Activated CD4-positive, alpha-beta T cell treated with anti-CD3 and anti-CD28 coated beads, Interleukin-2, amount 10 ng/mL, durations not matched to agents 24 days and 14 days (primary cell): ENCODE measurements at places on chromosomes 6 and 20. TPM values are rescaled to one million over a fixed set of nuclear protein-coding genes. Genes with fewer than 3 reads are reported as not detected.

The MRPS18B gene
- total RNA-seq = 79.4 and 83.6 TPM in 2 replicates

The NUP43 gene
- total RNA-seq = 78.9 and 93.7 TPM in 2 replicates

The NDRG3 gene
- total RNA-seq = 24.7 and 25.3 TPM in 2 replicates

DNA sequence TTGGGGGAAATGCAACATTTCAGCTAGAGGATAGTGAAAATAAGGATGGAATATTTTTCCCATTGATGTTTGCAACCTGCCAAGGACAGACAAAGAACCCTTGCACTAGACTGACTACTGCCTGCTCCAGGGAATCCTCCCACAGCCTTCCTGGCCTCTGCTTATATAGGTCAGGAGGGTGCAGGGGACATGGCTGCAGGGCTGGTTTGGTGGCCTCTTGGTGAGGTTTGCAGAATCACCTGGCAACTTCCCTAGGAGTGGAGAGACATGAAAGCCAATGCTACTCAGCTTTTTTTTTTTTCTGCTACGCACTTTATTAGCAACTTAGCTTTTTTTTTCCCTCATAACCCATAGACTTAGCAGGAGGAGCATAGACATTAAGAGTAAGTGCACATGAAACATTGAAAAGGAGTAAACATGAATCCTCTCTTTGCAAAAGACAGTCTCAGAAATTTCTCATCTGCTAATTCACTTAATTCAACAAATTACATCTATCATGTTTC lies 39.8 kb upstream of the CDYL start:
- no peak overlapping the region for H3K27ac ChIP-seq
- no peaks in the 10 kb centered on the region for H3K4me1 ChIP-seq
- no peaks in the 10 kb centered on the region for H3K36me3 ChIP-seq
- no peak for DNase-seq

GRCh38 chr20:2603816-2604505 lies 48.5 kb upstream of the NOP56 start:
- H3K27me3 ChIP-seq = peaks cover 3% of the 10 kb centered on the region
- no peaks in the 10 kb centered on the region for H3K4me1 ChIP-seq
- H3K4me3 ChIP-seq = no peak overlapping the region
- DNase-seq = no peak

- no peak overlapping the region for H3K4me3 ChIP-seq
- H3K36me3 ChIP-seq = no peaks in the 10 kb centered on the region
- H3K4me1 ChIP-seq = no peaks in the 10 kb centered on the region
- DNase-seq = no peak
These were observed 241.2 kb downstream of the TFAP2C start for GRCh38 chr20:56870271-56870670.

- DNase-seq = no peak
- no peak overlapping the region for H3K4me3 ChIP-seq
- no peaks in the 10 kb centered on the region for H3K4me1 ChIP-seq
- no peak overlapping the region for H3K27ac ChIP-seq
These were observed 90.1 kb upstream of the EDN1 start for GRCh38 chr6:12200015-12200564.

- peak overlapping the region; percentile 25 for H3K4me3 ChIP-seq
- peaks cover 11% of the 10 kb centered on the region for H3K36me3 ChIP-seq
- H3K27me3 ChIP-seq = peaks cover 3% of the 10 kb centered on the region
- DNase-seq = no peak
- peak overlapping the region; percentile 61 for H3K27ac ChIP-seq
These were observed 15.6 kb downstream of the L3MBTL3 start for GRCh38 chr6:130033949-130034348.

DNA sequence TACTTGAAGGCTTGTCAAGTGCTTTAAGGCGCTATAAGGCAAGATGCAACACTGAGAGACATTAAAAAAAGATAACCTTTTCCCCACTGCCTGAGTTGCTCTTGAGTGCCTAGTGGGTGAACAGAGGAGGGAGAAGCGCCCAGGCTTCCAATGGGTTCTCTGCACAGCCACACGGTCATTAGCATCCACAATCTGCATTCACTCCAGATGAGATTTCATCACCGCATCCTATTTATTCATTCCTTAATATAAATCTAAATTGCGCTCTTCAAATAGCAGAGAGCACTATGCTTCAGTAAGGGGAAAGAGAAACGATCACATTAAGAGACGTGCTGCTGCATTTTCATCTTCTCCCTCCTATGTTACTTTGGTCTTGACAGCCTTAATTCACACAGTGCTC lies 219.2 kb downstream of the ATXN1 start:
- H3K27ac ChIP-seq = no peak overlapping the region
- DNase-seq = no peak
- H3K4me1 ChIP-seq = peaks cover 32% of the 10 kb centered on the region
- H3K36me3 ChIP-seq = peaks cover 26% of the 10 kb centered on the region

DNA sequence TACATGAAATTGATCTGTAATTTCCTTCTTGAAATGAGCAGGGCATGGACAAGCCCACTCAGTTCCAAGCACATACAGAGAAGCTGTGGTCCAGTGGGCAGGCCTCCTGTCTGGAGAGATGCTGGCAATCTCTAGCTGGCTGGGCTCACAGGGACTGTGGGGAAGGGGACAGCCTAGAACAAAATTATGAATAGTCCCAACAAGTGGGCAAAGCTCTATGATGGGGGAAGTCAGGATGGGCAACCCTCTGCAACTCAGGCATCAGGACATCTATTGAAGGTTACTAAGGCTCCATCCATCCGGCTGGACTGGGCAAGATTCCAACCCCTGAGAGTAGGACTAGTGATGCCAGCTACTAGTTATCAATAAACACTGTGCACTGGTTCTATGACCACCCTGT lies 40.9 kb downstream of the TRERF1 start:
- peaks cover 19% of the 10 kb centered on the region for H3K36me3 ChIP-seq
- H3K27ac ChIP-seq = no peak overlapping the region
- no peak overlapping the region for H3K4me3 ChIP-seq
- no peak for DNase-seq
